ENCODE measurements at places on chromosomes 6 and 20.

GRCh38 chr6:33118525-33119123 lies 42.8 kb downstream of the HLA-DPB1 start:
- DNase-seq, result peak; percentile 81

- DNase-seq, result no peak
Measured at GRCh38 chr20:8346700-8347270, 214.7 kb downstream of the PLCB1 start.

DNA sequence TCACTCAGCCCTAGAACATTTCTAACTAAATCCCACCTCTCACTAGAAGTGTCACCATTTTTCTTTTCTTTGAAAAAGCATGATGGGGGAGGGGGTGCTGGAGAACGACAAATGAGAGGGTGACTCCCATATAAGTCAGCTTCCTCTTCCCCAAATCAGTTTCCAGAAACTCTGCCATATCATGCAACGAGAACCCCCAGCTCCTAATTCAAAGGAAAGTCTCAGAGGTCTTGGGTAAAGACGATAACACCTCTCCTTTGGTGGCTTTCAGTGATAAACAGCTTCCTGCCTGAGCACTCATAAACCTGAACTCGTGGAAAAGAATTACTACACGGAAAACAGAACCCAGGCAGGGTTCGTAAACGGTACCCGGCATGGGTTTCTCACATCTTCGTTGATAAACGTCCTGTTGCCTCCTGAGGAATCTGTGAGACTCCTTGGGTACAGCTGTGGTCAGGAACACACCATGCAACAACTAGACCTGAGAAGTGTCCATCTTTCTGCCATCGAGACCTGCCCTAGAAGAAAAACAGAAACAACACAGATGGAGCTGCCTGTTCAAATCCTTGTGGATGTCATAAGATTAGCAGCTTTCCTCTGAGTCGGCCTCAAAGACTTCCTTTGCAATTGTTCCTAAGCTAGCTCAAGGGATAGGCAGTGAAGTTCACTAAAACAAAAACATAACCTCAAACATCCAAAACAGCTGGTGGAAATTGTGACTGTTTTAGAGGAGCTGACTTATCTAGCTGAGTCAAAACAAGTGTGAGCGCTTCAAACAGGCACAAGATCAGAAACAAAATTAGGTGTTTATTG lies 185.8 kb upstream of the PRDM1 start:
- no peak for DNase-seq

DNA sequence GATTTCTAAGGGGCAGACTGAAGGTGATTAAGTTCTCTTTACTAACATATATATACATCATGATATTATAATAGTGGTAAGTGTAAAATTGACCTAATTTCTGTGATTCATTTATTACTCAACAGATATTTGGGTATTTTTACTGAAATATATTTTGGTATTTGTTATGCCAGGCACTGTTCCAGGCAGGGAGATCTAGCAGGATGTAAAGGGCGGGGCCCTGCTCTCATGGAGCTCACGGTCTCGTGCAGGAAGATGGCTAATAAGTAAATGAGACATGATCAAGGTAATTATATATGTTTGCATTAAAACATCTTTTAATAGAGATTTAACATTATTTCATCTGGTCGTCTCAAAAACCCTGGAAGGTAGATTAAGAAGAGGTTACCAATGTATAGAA lies 27.7 kb downstream of the FAM50B start:
- no peak for DNase-seq

- no peak for DNase-seq
Measured at GRCh38 chr20:8287340-8287739, 155.3 kb downstream of the PLCB1 start.

GRCh38 chr6:36688739-36689075 lies 8.9 kb upstream of the RAB44 start:
- DNase-seq, result no peak

- DNase-seq, result no peak
Measured at GRCh38 chr6:27889628-27890444, 22.4 kb downstream of the OR2B2 start.

DNA sequence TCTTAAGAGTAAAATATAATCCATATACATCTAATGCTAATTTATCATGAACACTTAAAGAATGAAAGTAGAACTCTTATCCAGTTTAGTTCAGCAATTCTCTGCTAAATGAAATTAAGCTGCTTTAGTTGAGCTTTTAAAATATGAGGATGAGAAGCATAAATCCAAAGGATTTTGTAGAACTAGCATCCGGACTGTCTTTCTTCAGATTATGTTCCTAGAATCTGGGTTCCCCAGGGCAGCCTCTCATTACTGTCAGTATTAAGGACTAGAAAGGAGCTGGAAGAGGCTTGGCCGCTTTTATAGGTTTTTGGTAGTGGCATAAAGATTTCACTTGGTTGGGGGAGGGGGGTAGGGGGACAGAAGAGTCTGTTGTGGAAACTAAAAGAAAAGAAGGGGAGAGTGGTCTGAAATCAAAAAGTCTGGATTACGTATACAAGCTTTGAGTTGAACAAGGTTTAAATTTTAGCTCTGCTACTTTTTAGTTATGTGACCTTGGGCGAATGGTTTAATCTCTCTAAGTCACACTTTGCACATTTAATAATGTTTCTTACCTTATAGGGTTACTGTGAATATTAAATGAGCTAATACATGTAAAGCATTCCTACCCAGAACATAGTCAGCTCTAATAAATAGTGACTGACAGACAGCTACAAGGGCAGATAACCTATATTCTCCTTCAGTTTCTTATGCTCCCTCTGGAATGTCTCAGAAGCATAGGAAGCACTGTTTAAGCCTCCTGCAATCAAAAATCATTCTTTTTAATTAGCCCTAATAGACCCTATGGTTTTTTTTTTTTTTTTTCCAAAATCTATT lies 3.7 kb downstream of the SGK1 start:
- DNase-seq, result no peak

- DNase-seq, result no peak
Measured at GRCh38 chr6:131949909-131950766, 1.0 kb downstream of the CCN2 start.

- no peak for DNase-seq
Measured at GRCh38 chr6:92763274-92763584, 656.1 kb downstream of the EPHA7 start.

DNA sequence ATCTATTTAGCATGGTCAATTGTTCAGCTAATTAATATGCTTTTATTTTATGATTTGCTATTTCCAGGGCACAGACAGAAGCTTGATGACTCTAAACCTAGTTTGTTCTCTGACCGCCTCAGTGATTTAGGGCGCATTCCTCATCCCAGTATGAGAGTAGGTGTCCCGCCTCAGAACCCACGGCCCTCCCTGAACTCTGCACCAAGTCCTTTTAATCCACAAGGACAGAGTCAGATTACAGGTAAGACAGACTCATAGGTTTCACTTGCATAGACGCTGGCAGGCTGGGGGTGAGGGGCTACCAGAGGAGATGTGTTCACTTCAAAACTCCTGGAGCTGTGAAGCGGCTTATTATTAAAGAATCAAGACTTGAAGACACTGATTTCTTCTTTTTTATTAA lies 114.1 kb upstream of the SUPT3H start:
- DNase-seq, result no peak

DNA sequence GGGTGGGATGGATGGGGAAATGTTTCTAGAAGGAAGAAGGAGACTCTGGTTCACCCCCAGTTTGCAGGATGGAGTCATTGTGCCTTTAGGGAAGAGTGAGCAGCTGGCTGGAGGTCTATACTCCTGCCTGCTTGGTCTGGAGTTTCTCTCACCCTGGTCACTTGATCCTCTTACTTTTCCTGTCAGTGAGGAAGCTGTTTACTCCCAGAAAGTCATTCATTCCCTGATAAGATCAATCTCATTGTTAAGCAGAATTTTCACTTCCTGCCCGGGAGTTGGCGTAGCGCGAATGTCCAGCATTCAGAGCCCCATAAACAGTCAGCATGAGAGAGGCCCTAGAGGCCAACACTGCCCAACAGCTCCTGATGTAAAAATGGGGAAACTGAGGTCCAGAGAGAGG lies 70.4 kb upstream of the SIRPA start:
- no peak for DNase-seq

DNA sequence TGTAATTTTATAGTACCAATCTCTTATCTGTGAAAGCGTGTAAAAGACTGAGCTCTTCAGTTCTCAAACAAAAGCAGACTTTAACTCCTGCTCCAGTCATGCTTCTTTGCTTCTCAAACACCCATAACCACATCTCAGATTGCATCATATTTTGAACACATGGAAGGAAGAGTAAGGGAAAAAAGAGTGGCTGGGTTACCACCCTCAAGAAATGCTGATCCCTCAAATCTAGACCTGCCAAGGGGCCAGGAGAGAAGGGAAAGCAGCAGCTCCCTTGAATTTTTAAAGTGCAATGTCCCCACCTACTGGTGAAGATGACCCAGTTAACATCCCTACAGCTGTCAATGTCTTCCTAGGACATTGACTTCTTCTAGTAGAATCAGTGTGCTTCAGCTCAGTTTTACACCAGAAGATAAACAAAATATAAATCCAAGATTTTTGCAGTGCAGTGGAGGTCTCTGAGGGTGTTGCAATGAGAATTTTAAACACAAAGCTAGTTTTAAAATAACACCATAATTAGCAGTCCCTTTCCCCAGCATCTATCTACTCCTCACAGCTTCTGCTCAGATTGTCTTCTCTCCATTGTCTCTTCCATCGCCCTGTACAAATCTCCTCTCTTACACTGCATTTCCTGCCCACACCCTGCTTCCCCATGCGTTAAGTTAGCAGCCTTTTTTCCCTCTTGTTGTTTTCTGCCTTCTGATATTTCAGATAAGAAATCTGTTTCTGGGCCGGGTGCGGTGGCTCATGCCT lies 22.6 kb upstream of the HLA-DQB2 start:
- peak; percentile 69 for DNase-seq

DNA sequence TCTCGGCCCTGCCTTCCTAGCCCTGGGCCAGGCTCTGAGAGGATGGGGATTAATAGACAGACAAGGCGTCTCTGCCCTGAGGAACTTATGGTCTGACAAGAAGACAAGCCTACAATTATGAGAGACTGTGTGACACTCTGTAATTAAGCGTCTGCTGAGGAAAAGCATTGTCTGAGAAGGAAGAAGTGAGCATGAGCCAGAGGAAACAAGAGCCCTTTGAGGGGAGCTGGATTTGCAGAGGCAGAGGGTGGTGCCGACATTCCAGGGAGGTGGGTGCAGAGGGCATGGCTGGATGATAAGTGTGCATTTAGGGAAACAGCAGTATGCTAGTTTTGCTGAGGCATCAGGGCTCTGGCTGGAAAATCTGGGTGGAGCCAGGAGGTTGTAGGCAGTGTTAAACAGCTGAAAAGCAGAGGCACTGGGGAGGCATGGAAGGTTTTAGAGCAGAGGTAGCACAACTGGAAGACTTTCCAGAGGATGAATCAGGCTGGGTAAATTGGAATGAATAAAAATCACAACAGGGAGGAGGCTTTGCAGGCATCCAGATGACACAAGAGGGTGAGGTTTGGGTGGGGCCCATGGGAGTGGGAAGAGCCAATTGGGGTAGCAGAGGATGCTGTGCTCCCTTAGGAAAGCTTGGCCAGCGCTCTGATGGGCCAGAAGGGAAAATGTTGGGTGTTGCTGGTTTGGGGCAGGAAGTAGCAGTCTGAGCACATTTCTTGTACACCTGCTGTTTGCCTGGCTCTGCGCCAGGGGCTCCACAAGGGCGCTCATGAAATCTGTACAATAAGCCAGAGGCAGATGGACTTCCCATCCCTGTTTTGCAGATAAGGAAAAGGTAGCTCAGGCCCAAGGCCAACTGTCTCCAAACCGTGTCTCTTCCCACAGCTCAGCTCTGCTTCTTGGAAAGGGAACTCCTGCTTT lies 74.0 kb upstream of the MYL9 start:
- peak; percentile 53 for DNase-seq

DNA sequence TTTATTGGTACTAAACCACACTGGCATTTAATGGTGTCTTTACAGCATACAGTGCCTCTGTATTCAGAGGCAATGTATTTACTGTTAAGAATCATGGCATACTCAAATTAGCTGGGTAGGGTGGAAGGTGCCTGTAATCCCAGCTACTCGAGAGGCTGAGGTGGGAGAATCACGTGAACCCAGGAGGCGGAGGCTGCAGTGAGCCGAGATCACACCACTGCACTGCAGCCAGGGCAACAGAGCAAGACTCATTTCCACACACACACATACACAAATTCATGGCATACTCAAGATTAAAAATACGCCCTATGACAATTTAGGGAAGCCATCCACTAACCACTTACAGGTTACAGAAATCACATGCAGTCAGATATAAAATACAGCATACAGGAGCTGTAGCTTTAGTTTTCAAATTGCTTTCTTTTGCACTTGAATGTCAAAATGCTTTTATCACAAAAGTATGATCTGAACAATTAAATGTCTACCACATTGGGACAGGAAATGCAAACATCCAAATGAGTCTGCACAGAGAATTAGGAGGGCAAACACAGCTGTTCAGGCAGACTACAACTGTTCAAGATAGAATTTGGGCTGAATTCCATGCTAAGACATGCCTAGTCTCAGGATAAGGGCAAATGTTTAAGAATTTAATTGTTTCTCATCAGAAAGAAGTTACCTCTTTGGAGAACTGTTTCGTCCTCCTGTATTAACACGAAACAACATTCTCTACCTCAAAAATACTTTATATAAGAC lies 36.4 kb downstream of the CSNK2A1 start:
- DNase-seq, result no peak

GRCh38 chr6:116218172-116218633 lies 35.7 kb downstream of the TSPYL4 start:
- DNase-seq, result no peak

DNA sequence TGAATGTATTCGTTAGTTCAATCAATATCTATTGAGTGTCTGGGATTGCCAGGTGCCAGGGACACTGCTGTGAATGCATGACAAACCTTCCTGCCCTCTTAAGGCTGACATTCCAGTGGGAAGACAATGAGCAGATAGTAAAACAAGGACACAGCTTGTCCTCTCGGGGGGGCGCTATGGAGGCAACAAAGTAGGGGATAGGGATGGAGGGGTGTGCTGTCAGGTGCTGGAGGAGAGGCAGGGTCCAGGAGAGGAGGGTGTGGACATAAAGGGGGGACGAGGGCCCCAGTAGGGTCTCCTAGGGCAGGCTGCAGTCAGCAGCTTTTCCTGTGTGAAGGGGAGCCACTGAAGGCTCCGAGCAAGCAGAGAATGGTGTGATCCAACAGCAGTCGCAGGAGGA lies 198.2 kb upstream of the PDE10A start:
- no peak for DNase-seq

- DNase-seq, result no peak
Measured at GRCh38 chr6:158249340-158249836, 62.9 kb upstream of the TULP4 start.

GRCh38 chr6:35776364-35777215 lies at the start of gene CLPSL2:
Gene CLPSL2, plus strand, starts transcription at chr6:35776598. Its CDS starts 21 bp downstream, at chr6:35776619.
- no peak for DNase-seq

GRCh38 chr20:12371990-12372389 lies 454.3 kb downstream of the BTBD3 start:
- DNase-seq, result no peak

DNA sequence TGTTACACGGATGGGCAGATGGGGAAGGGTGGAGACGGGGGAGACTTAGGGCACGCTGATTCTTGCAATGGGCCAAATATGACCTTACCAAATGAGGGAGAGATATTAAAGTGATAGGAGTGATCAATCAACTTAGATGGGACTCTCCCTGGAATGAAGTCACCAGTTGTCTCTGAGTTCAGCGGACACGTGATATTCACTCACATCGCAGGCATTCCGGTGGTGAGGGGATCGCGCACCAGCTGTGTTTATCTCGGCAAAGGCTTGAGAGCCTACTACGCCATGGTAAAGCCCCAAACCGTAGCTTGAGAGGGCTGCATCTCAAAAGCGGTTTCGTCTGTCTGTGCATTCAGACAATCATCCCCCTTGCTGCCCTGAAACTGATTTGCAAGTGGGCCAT lies 5.5 kb downstream of the BMP7 start:
- no peak for DNase-seq

GRCh38 chr6:89817481-89817880 lies 2.1 kb downstream of the MDN1 start:
- no peak for DNase-seq
